Fibroblast of mammary gland (primary cell): ENCODE measurements at places on chromosomes 16 and 17.

DNA sequence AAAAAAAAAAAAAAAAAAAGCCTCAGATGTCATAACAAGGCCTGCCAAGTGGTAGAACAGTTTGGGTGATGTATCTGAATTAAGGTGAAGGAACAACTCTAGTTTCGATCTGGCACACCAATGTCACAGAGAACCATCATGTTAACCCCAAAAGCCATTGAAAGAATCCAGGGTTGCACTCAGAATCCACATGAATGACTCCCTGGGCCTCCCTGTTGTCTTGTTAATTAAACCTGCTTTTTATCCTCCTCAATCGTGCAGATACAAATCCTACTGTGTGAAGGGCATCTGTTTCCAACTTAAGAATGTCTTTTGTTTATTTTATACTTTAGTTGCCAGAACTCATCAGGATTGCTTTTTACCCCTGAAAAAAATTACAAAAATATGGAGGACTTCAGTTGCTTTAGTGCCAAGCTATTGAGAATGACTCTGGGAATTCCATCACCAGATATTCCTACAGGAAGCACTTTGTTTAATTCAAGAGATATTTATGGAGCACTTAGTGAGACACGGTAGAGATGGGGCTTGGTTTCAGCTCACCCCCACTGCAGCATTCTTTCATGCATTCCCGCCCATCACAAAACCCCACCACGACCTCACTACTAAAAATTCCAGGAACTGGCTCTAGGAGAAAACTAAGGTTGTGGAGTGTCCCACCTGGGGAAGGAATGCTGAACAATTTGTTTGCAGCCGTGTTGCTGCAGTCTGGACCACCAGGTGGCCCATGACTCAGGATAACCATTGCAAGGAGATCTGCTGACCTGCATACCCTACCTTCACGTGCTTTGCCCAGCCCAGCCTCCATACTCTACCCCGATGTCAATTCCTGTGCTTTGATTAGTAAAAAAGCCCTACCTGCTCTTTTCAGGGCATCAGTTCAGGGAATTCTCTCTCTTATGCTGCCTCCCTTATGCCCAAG is 63.8 kb upstream of the GPRC5B start:
- no peak for DNase-seq

- no peak for DNase-seq
Observed at GRCh38 chr16:81708266-81709015, 70.7 kb upstream of the PLCG2 start.

DNA sequence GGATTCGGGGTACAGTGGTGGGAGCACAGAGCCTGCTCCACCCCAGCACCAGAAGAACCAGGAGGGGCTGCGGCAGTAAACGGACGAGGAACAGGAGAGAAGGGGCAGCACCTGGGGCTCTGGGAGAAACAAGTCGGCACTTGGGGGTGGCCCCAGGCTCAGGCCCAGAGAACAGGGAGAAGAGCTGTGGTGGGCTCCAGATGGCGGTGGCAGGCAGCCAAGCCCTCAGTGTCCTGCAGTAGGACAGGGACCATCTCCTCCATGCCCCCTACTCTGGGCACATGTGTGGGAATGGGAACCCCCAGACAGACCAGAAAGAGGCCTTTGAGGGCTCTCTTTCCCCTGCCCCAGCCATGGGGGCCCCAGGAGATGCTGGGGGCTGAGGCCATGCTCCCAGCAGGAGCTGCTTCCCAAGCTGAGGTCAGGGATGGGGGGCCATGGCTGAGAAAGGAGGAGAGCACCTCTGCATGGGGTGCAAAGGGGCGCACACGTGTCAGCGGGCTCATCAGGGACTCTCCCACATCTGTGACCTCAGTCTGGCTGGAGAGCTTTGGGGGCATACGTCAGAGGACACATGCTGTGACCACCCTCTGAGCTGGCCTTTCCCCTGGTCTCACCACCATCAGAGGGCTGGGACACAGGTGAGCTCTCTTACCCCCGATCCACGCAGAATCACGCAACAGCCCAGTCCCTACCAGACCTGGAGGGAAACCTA is 6.8 kb downstream of the USH1G start:
- DNase-seq, result no peak

- no peak for DNase-seq
Observed at GRCh38 chr16:56986361-56986760, 3.0 kb upstream of the NLRC5 start.

DNA sequence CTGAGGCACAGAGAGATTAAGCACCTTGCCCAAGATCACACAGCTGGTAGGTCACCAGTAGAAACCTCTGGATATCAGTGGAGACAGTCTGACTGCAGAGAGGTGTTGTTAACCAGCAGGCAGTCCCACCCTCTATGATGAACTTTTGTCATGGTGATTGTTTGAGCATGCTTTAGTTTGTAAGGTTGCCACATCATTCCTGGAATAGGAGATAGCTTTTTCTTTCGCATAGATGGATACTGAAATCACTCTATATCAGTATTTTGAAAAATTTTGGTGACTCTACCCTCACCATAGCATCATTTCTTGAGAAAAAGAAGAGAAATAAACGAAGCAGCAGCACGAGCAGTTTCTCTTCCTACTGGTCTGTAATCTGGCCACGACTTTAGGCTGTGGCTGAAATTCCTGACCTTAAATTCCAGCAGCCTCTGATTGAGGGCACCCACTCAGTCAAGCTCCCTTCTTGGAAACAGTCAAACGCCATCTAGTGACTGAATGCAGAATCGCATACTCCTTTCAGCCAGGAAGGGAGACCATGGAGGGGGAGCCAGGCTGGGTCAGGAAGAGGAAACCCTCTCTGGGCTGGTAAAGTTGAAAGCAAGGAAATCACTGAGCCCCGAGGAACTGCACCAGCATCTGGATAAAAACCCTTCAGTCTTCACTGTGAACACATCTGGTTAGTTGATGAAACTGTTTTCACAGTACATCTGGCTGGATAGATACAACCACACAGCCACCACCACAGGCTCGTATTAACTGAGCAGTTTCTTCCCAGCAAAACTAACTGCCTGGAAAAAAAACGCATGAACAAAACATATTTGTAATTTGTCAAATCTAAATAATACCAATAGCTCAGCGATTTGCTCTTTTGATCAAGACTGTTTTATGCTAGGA is 108.5 kb upstream of the XYLT1 start:
- peak; percentile 85 for DNase-seq

DNA sequence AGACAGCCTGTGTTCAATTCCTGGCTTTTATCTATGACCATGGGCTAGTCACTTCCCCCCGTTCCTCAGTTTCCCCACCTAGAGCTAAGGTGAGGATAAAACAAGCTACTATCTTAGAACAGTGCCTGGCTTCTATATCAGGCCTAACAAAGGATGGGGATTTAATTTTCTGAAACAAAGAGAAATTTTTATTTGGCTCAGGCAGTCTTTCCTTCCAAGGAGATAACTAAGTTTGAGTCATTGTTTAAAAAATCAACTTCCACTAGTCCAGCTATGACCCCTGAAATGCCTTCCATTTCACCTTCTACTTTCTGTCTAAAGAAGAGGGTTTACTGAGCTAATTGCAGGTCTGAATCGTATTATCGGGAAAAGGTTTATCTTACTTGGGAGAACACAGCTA is 99.0 kb downstream of the CMIP start:
- DNase-seq, result no peak

DNA sequence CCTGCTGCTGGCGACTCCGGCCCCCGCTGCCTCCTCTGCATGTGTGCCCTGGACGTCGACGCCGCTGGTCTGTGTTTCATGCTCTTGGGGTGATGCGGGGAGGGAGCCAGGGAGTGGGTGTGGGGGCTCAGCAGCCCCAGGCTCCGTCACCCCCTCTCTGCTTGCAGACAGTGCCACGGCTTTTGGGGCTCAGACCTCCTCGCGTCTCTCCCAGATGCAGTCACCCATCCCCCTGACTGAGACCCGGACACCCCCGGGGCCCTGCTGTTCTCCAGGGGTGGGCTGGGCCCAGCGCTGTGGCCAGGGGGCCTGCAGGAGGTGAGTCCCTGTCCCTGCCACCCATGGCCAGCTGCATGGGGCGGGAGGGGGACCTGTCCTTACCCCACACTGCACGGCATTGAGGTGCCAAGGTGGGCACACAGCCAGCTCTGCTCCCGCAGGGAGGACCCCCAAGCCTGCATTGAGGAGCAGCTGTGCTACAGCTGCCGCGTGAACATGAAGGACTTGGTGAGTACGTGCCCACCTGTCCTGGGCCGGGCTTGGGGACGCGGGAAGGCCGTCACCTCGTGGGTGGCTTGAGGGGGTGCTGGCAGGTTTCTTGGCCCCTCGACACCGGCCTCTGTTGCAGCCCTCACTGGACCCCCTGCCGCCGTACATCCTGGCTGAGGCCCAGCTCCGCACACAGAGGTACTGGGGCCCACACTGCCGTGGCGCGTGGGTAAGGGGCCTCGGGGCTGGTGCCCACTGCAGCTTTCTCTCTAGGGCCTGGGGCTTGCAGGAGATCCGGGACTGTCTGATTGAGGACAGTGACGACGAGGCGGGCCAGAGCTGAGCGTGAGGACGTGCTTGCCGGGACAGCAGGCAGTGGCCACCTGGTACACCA is 8.4 kb downstream of the CTU2 start:
- no peak for DNase-seq

DNA sequence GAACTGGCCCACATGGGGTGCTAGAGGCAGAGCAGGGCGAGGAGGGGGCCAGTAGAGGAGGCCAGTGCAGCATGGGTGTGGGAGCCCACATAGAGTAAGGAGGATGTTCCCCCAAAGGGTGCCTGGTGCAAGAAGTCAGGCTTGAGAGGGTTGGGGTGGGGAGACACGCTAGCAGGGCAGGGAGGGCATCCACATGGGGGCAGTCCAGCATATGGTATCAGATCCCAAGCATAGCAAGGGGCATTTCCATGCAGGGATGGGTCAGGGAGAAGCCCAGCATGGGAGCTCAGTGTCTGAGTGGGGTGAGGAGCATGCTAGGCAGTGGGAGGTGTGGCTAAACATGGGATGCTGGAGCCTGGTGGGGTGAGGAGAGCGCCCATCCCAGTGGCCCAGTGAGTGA is 213.7 kb downstream of the COPRS start:
- no peak for DNase-seq

- no peak for DNase-seq
Observed at GRCh38 chr17:5431949-5432556, 6.9 kb downstream of the C1QBP start.

DNA sequence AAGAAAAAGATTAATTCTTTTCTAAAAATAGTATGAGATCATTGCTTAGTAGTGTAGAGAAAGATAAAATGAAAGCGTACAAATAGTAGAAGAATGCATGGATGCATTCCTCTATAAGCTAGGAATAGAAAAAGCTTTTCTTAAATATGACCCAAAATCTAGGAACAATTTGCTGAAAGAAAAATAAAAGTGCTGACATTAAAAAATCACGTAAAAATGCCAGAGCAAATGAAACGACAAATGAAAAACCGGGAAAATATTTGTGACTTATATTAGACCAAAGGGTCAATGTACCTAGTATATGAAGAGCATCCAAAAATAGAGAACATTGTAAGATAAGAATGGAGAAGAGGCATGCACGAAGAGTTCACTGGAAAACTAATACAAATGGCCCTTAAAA is 149.5 kb upstream of the MON1B start:
- DNase-seq, result no peak

DNA sequence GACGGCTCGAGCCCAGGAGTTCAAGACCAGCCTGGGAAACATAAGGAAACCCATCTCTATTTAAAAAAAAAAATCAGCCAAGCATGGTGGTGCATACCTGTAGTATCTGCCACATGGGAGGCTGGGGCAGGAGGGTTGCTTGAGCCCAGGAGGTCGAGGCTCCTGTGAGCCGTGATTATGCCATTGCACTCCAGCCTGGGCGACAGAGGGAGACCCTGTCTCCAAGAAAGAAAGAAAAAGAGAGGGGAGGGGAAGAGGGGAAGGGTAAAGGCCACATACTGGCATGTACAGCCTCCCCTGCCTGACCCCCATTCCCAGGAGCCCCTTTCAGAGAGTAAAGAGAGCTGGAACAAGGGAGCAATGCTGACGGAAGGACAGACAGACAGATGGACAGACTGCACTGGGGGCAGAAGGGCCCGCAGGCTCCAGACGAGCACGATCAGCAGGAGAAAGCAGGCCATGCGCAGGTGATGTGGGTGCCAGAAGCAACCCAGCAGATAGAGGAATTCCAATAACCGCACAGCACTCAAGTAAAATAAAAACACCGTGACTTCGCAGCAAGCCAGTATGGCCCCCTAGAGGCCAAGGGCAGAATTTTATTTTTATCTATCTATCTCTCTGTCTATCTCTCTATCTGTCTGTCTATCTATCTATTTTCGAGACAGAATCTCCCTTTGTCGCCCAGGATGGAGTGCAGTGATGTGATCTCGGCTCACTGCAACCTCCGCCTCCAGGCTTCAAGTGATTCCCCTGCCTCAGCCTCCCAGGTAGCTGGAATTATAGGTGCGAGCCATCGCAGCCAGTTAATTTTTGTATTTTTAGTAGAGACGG is 27.1 kb upstream of the SNN start:
- DNase-seq, result peak; percentile 84

- no peak for DNase-seq
Observed at GRCh38 chr16:60810250-60810649, 1226.0 kb downstream of the CDH8 start.

DNA sequence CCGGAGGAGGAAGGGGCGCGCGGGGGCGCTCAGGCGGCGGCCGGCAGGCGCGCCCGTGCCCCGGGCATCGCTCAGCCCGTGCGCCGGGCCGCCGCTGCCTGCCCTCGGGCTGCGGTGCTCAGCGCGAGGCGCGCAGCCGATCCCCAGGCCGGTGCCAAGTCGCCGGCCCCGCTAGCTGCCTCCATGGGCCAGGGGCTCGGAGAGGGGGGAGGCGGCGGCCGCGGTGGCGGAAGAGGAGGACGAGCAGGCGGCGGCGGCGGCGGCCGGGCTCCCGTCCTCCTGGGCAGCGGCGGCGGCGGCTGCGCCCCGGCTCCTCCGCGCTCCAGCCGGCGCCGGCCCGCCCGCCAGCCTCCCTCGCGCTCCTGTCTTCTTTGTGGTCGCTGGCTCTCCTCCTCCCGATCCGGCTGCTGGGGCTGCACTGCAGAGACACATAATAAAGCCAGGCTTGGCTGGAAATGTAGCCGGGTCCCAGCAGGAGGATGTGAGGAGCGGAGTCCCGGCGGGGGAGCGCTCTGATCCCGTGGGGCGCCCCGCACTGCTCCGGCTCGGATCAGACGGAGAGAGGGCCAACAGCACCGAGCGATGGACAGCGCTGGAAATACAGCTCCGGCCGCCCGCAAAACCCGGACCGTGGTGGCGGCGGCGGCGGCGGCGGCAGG is 889 bp upstream of the ZNF423 start:
- DNase-seq, result peak; percentile 70

GRCh38 chr17:14581186-14581830 is 280.4 kb downstream of the HS3ST3B1 start:
- no peak for DNase-seq

DNA sequence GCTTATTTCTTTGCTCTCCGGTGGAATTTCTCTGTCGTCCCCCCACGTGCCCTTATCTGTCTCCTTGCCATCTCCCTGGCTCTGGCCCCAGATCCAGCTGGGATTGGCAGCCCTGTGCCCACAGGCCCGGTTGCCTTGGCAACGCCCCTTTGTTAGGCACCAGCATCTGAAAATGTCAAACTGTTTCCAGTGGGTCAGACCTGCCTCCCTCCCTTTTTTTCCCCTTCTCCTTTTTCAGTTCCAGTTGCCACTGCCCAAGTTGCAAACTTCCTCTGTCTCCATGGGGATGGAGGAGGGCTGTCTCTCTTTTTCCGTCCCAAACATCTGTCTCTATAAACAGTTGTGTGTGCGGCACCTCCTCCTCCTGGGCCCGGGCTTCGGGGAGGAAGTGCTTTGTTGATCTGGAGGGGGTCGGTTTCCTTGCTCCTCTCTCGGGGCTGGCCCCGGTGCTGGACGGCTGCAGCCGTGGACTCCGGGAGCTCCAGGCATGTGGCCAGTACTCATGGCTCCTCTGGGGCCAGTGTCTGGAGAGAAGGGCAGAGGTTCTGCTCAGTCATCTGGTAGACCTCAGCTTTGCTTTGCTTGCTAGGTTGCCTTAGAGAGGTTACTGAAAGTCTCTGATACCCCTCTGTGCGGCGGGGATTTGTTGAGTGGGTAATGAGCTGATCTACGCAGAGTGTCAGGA is 35.3 kb downstream of the SOCS3 start:
- DNase-seq, result peak; percentile 89
